ENCODE measurements at places on chromosomes 16 and 17.

GRCh38 chr17:2874189-2874686, 78.0 kb downstream of the RAP1GAP2 start:
- DNase-seq: peak; percentile 50

GRCh38 chr16:87417528-87417910, 25.4 kb downstream of the MAP1LC3B start:
- no peak for DNase-seq

DNA sequence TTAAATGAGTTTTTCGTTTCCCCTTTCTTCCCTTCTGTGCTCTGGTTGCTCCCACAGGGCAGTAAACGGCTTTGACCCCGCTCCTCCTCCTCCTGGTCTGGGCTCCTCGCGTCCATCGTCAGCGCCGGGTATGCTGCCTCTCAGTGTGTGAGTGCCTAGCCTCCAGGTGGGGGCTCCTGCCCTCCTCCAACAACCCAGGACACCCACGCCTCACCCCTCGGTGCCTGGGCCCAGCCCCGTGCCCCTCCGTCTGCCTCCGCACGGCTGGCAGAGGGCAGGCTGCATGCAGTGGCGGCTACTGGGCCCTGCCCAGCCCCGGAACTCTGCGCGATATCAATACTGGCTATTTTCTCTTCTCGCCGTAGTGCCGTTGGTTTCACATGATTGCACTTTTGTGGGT, 31.2 kb downstream of the NDEL1 start:
- no peak for DNase-seq

GRCh38 chr17:36592716-36593321, 1.1 kb downstream of the DHRS11 start:
- DNase-seq: peak; percentile 79

- no peak for DNase-seq
Observed at GRCh38 chr17:60107526-60108257, 29.0 kb upstream of the HEATR6 start.

Data from hepatocyte (in vitro differentiated cells).